BE2C (cell line): ENCODE measurements at places on chromosomes 5 and 9.

- no peak for DNase-seq
These were observed 2.0 kb downstream of the NR2F1-AS1 start for GRCh38 chr5:93578813-93579691.

DNA sequence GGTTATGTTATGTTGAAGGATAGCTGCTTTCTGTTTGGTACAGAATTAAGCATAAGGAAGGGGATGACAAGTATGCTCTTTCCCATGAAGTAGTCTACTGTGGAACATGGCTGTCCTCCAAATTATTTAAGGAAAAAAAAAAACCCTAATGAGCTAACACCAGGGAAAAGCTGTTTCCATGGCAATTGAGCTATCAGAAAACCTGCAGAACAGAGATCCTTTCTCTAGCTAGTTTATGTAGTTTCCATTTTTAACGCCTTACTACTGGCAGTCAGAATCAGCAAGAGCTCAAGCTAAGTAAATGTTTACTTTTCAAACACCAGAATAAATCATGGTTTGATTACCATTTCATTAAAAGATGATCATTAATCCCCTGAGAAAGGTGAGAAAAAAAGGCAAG lies 287.4 kb upstream of the TARS1 start:
- DNase-seq: no peak

- DNase-seq: no peak
These were observed 23.3 kb downstream of the CCNH start for GRCh38 chr5:87389296-87390034.

- no peak for DNase-seq
These were observed 492.7 kb downstream of the RASEF start for GRCh38 chr9:82570226-82570625.

DNA sequence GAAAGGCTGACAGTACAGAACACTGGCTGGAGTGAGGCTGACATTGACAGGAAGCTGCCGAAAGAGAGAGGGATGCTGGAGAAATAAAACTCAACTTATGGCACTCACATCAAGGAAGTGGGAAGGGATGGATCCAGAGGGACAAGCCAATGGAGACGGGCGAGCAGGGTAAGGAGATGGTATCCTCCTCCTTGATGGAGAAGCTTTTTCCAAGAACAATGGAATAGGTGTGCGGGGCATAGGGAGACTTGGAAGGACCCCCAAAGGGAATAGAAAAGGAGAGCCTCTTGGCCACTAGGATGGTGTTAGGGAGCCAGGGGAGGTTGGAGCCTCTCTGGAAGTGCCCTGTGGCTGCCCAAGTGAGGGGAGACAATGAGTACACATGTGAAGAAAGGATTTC lies 58.4 kb upstream of the GRHPR start:
- no peak for DNase-seq

- DNase-seq: no peak
These were observed 46.1 kb downstream of the STK10 start for GRCh38 chr5:172141949-172142319.

DNA sequence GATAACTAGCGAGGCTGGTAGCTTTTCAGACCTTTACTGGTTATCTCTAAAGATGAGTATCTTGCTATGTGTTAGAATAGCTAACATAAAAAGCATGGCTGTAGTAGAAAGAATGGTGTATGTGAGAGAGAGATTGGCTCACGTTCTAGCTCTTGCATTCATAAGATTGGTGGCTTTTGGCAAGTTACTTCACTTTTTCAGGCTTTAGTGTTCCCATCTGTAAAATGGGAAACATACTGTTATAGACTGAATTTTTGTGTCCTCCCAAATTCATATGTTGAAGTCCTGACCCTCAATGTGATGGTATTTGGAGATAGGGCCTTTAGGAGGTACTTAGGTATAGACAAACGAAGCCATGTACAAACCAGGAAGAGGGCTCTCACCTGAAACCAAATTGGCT lies 302.4 kb upstream of the KLF4 start:
- DNase-seq: no peak

GRCh38 chr9:122370869-122371755 lies at the start of gene PTGS1:
PTGS1 (plus strand) TSS chr9:122371024; CDS start chr9:122371085, 61 bp downstream.
- peak; percentile 36 for DNase-seq

- no peak for DNase-seq
These were observed 94.8 kb upstream of the ADRA1B start for GRCh38 chr5:159821461-159821940.

DNA sequence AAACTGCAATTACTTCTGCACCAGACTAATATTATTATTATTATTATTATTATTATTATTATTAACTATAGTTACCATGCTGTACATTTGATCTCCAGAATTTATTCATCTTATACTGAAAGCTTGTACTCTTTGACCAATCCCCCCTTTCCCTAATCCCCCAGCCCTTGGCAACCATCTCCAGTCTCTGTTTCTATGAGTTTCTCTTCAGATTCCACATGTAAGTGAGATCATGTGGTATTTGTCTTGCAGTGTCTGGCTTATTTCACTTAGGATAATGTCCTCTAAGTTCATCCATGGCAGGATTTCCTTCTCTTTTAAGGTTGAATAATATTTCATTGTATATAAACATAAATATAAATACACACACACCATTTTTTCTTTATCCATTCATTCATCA lies 287.0 kb upstream of the DAB2 start:
- no peak for DNase-seq

GRCh38 chr5:100576217-100576751 lies 41.1 kb downstream of the FAM174A start:
- DNase-seq: no peak

GRCh38 chr5:107368615-107369014 lies 302.1 kb downstream of the EFNA5 start:
- DNase-seq: no peak

DNA sequence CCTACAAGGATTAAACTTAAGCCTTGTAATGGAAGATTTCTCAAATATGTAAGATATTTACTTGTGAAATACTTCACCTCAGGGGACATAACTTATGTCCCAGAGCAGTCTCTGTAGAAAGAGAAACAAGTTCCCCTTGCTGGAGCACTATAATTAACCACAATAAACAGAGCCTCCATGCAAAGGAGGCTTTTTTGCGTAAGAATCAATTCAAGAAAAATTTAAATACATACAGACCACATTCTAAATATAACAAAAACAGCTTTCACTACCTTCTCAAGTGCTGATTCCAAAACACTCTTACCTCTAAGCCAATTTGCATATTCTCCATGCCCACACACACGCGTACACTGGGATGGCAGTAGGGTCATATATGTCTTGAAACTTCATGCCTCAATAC lies 30.7 kb upstream of the CCNB1 start:
- no peak for DNase-seq
